ENCODE measurements at places on chromosomes 4 and X. TPM values are rescaled to one million over a fixed set of nuclear protein-coding genes. Genes with fewer than 3 reads are reported as not detected.

Gene KLHL34
- not detected for total RNA-seq

Gene PPBP
- 0.17 TPM for total RNA-seq

Gene FGA
- 20.2 TPM for total RNA-seq

Gene ADH1A
- total RNA-seq, result not detected

Gene EVC2
- total RNA-seq, result 1.3 TPM

Gene ASB5
- not detected for total RNA-seq

Gene ANKRD37
- total RNA-seq, result 3.4 TPM

Gene RASL11B
- 0.13 TPM for total RNA-seq

Gene AMBN
- total RNA-seq, result not detected

Gene SYP
- 3.2 TPM for total RNA-seq

Gene HPF1
- total RNA-seq, result 15.6 TPM

Gene CENPVL2
- not detected for total RNA-seq

Gene MAGED4B
- 10.0 TPM for total RNA-seq

Gene PABPC1L2A
- total RNA-seq, result not detected

Gene GPRASP2
- total RNA-seq, result 4.8 TPM

Gene DOCK11
- total RNA-seq, result 8.6 TPM

Gene DDIT4L
- 0.24 TPM for total RNA-seq

Gene TMSB15C
- 0.22 TPM for total RNA-seq

Gene FAM9C
- total RNA-seq, result not detected

Gene ACE2
- total RNA-seq, result not detected

Gene USP26
- total RNA-seq, result not detected

Gene HERC5
- total RNA-seq, result 4.3 TPM

Gene SPANXA2
- not detected for total RNA-seq

Gene COL4A5
- 12.2 TPM for total RNA-seq

Gene GAGE12H
- not detected for total RNA-seq

Gene CRMP1
- total RNA-seq, result 5.3 TPM

Gene L1CAM
- 19.5 TPM for total RNA-seq

Gene PRSS12
- total RNA-seq, result 0.38 TPM

Gene RS1
- not detected for total RNA-seq

Gene NXF3
- total RNA-seq, result not detected

Gene GABRB1
- not detected for total RNA-seq

Gene SERTM2
- not detected for total RNA-seq

Gene FAM133A
- total RNA-seq, result 0.74 TPM

Gene JCHAIN
- not detected for total RNA-seq
